ENCODE measurements at places on chromosomes 6 and 20.
A peak's percentile ranks its signal among the peaks of the same experiment; 100 is the strongest.

GRCh38 chr6:14591998-14592397 is 474.4 kb downstream of the CD83 start:
- DNase-seq, result no peak

DNA sequence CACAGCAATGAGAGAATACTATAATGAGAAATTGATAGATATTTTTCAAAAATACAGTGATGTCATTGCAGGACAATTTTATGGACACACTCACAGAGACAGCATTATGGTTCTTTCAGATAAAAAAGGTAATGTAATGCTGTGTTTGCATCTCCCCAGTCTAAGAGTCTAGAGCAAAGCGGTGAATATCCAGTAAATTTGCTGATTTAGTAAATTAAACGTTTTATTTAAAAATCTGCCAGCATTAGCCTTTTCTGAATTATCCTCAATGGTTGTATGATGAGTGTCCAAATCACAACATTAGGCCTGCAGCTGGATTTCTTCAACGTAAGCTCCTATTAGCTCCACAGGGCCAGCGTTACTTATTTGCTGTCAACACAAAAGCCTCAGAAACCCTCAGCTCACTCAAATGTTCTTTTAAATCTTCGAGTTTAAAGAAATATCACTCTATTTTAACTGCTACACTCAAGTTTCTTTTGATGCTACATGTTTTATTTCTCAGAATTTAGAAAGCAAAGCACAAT is 16.0 kb downstream of the SMPDL3A start:
- DNase-seq, result no peak

DNA sequence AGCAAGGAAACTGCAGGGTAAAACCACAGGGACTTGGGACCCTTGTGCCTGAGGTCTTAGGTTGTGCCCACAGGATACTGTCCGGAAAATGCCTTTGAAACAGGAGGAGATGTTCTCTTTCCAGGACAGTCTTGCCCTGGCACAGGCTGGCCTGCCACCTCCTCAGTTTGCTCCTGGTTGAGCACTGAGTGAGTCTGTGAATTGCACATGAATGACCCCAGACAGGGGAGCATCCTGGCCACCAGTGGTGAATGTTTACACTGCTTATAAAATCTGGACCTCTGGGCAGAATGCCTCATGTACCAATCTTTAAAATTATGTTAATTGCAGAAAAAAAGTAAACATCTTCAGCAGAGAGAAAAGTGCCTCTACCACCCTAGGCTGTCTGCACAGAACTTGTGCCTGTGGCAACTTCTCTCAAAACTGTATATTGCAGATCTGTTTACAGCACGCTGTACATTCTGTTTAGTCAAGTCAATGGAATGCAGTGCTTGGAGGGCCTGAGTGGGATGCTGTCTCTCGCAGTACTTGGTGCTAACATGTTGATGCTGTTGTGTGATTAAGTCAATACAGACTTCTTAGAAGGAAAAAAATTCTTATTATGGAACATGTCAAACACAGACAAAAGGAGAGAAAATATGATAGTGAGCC is 242.1 kb downstream of the SOD2 start:
- DNase-seq, result no peak

GRCh38 chr20:44629542-44629941 is 22.0 kb downstream of the ADA start:
- DNase-seq, result no peak

DNA sequence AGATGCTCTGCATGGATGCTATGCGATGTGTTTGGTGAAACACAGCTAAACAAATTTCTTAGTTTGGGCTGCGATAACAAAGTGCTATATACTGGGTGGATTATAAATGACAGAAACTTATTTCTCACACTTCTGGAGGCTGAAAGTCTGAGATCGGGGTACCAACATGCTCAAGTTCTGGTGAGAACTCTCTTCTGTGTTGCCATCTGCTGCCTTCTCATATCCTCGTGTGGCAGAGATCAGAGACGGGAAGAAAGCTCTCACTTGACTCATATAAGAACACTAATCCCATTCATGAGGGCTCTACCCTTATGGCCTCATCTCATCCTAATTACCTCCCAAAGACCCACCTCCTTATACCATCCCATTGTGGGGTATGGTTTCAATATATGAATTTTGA is 162.0 kb upstream of the DTNBP1 start:
- DNase-seq, result no peak

DNA sequence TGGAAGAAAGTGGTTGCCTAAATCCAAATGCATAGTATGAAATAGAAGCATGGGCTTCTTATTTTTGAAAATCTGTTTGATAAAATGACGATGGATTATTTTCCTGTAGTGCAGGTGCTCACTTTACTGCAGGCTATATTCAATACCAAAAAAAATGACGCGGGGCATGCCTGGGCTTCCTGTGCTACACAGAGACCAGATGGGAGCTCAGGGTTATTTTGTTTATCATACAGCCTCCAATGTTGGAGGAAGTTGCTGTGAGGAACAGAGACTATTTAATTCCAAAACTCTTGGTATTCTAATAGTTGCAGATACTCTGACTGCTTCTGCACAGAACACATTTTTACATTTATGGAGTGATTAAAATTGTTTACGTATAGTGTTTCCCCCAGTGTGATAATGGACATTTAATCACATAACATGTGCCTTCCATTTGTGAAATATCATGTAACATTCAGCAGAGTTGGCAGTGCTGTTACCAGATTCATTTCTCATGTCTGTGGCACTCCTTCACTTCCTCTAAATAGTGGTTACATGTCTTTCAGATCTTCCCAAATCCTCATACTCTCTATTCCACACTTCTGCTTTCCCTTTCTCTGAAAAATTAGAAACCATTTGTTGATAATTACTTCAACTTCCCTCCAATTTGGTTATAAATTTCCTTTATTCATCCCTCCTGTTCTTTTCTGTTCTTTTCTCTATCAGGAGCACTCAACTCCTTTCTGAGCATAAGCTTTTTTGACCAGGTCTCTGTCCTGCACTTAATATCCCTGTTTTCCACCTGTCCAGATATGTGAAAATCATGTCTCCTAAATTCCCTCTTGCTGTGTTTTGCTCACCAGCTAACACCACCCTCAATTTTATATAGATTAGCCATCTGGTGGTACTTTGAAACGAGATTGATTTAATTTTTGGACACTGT is 121.6 kb downstream of the ADGRB3 start:
- no peak for DNase-seq

DNA sequence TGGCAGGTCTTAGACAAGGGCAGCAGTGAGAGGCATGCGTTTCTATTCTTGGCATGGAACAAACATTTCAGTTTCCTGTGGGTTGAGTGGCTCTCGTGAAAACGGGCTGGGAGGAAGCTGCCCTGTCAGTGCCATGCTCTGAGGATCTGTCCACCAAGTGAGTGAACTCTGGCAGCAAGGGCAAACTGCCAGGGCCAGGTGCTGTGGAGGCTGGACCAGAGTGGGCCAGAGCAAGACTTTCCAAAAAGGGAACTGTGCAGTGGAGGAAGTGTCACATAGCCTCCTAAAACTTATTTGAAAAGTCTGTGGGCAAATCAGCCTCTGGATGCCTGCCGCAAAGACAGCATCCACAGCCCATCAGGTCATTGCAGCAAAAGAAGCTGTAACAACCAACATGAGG is 44.2 kb upstream of the TAB2 start:
- DNase-seq, result no peak

- no peak for DNase-seq
These were observed 8.4 kb upstream of the EPB41L1 start for GRCh38 chr20:36145877-36146707.

GRCh38 chr6:112416866-112417265 is 69.7 kb downstream of the RFPL4B start:
- DNase-seq, result no peak

DNA sequence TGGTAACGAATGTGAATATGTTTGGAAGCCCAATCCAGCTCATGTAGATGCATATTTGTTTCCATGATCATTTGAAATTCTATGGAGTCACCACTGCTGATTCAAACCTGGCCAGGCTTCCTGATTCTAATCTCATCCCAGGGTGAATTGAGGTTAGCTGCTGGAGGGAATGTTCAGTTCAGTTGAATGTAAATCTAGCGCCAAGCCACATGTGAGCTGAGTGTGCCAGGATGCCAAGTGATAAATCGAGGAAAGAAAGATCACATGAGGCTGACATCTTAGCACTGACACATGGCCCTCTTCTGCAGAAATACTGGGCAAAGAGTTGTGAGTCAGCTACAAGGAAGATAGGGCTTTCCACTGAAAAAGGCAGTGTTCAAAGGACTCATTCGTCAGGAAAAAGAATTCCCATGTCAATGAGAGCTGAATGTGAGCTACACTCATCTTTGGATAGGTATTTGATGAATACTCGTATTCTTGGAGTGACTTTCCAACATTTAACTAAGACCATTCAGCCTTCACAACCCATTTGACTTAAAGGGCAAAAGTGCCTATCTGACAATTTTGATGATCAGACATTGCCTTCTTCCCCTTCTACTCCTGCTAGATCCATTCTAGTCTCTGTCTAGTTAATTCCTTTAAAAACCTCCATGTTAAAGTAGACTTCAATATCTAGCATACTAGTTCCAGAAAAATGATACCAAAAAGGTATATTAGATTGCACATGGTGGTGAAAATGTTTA is 172.1 kb downstream of the MTFR2 start:
- DNase-seq, result no peak

GRCh38 chr20:35709259-35709658 is 10.1 kb downstream of the ROMO1 start:
- DNase-seq, result no peak

- no peak for DNase-seq
These were observed 24.2 kb upstream of the TAGAP start for GRCh38 chr6:159068904-159069578.

GRCh38 chr6:42405021-42405420 is 46.7 kb downstream of the TRERF1 start:
- no peak for DNase-seq

GRCh38 chr6:98941319-98941718 is 6.4 kb downstream of the FBXL4 start:
- no peak for DNase-seq

DNA sequence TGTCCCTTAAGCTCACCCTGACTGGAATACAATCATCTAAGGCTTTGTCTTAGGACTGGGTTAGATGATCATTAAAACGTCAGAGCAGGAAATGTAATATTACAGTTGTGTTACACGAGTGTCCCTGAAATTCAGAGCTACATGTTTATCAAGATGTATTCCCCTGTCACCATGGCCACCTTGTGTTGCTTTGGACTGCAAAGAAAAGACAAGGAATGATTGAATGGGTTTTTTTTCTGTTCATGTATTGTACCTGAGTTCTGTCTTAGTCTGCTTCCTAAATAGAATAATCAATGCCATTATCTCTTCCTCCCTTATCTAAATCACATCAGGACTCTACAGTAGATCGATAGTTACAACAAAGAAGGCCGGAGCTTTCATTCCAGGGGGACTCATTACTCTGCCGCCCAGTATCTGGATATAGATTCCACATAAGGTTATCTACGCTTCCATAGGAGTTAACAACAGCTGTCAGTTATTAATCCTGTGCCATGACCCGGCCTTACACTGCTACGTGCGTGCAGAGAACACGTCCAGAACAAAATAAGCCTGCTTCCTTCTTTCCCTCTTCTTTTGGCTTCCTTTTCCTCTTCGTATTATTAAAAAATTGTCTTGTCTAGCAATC is 274.1 kb upstream of the SASH1 start:
- no peak for DNase-seq

- no peak for DNase-seq
These were observed 42.5 kb downstream of the LYRM2 start for GRCh38 chr6:89596056-89596455.

DNA sequence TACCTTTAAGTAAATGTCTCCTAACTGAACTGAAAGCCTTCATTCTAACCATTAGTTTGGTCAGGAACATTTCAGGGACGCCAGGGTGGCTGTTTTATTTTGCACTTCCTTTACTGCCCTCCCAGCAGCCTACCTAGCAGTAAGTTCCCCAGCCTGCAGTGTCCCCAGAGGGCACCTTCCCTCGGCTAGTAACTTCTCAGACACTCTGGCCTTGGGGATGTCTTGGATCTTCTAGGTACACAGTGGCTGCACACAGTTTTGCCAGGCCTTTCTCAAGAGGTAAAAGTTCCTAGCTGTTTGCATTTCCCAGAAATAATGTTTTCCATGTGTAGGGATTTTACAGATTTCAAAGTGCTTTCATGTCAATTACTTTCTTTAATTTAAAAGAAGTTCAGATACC is 378 bp upstream of the LAMA2 start:
- DNase-seq, result no peak

- no peak for DNase-seq
These were observed 47.4 kb downstream of the BMP6 start for GRCh38 chr6:7773322-7773721.

- no peak for DNase-seq
These were observed 38.6 kb downstream of the IBTK start for GRCh38 chr6:82208913-82209312.

- DNase-seq, result no peak
These were observed 46.7 kb downstream of the MARCKS start for GRCh38 chr6:113903666-113904330.

GRCh38 chr6:147220345-147220744 is 16.1 kb downstream of the STXBP5 start:
- no peak for DNase-seq

DNA sequence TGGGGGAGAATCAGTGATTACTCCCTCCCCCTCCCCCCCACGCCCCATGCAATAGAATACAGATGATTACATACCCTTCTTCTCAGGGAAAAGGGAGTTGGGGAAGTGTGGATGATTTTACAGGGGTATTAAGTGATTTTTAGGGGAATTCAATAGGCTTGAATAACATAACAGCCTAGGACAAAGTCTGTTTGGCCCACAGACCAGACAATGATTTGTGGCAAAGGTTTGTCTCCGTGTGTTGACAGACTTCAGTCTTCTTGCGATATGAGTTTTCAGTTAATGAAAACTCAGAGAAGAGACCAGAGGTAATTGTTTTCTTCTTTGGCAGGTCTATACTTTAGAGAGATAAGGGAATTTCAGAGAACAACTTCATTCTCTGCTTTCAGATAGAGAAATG is 95.3 kb downstream of the OR2B2 start:
- DNase-seq, result no peak

DNA sequence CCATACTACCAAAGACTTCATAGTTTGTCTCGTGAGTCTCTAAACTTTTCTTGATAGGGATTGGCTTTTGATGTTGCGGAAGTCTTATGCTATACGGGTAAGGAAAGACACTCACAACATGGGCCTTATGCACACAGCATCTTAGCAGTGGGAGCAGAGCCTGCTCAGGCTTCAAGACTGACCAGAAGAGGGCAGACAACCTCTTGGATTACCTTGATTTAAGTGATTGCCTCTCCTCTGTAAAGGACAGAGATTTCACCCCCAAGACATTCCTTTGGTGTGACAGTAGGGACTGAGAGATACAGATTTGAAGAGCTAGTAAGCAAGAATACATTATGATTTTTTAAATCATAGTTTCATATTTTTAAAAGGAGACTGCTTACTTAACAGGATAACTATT is 71.0 kb upstream of the SAMD3 start:
- peak; percentile 24 for DNase-seq

- no peak for DNase-seq
These were observed 236.9 kb downstream of the GMDS start for GRCh38 chr6:2008383-2008976.
